ENCODE measurements at places on chromosomes 1 and 21. TPM values are rescaled to one million over a fixed set of nuclear protein-coding genes. Genes with fewer than 3 reads are reported as not detected.
A peak's percentile ranks its signal among the peaks of the same experiment; 100 is the strongest.

- peaks cover 53% of the 10 kb centered on the region for H3K27me3 ChIP-seq
- H3K4me1 ChIP-seq = peaks cover 20% of the 10 kb centered on the region
- H3K36me3 ChIP-seq = peaks cover 1% of the 10 kb centered on the region
- no peak for DNase-seq
- peak overlapping the region; percentile 84 for H3K4me3 ChIP-seq
These were observed 86.5 kb upstream of the RHOU start for GRCh38 chr1:228648647-228649383.

DNA sequence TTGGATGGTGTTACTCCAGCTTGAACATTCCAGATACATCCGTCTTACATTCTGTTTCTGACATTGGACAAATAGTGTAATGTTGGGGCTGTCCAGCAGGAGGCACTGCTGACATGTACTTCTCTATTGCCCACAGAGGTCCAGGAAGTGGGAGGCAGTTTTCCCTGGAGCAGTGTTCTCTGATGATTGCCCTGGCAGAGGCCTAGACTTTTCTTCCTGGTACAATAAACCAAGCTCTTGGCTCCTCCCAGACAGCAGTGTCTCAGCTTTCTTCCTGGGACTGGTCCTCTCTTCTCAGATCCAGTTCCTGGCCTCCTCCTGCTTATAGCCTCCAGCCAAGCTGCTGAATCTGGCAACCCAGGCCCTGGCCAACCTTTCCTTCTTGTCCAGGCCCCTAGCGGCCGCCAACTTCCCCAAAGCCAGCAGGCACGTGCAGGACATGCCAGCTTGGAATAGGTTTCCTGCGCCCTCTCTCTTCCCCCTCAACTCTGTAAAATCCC, 14.9 kb upstream of the IFNLR1 start:
- H3K4me3 ChIP-seq = no peak overlapping the region
- H3K36me3 ChIP-seq = no peaks in the 10 kb centered on the region
- H3K27me3 ChIP-seq = peaks cover 12% of the 10 kb centered on the region
- H3K27ac ChIP-seq = no peak overlapping the region

GRCh38 chr1:2248854-2249558, 20.9 kb downstream of the SKI start:
- H3K4me1 ChIP-seq = peaks cover 13% of the 10 kb centered on the region
- no peak for DNase-seq
- no peak overlapping the region for H3K27ac ChIP-seq
- H3K36me3 ChIP-seq = peaks cover 21% of the 10 kb centered on the region

- DNase-seq = no peak
- H3K36me3 ChIP-seq = peaks cover 1% of the 10 kb centered on the region
- H3K27me3 ChIP-seq = no peaks in the 10 kb centered on the region
- no peaks in the 10 kb centered on the region for H3K4me1 ChIP-seq
- no peak overlapping the region for H3K4me3 ChIP-seq
These were observed 288.3 kb downstream of the PCP4 start for GRCh38 chr21:40155563-40155962.

DNA sequence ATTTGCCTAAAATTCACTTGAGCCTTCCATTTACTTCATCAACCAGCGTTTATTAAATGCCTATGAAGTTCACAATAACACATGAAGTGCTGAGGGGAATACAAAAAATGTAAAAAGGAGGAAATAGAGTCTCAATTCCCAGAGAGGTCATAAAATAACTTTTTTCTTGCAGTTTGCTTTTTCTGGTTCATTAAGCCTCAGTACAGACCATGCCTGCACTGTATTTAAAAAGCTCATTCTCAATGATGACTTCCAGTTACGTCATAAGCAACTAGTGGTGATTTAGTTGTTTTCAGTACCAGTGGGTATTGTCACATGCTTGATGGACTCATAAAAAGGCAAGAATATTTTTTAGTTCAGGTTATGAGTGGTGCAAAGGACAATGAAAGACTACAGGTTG, 160.1 kb upstream of the UBE2U start:
- H3K27ac ChIP-seq = no peak overlapping the region
- H3K4me1 ChIP-seq = no peaks in the 10 kb centered on the region
- no peak for DNase-seq
- H3K27me3 ChIP-seq = peaks cover under 1% of the 10 kb centered on the region
- H3K4me3 ChIP-seq = no peak overlapping the region

- H3K4me3 ChIP-seq = peak within 1 kb of the TSS; percentile 98
- H3K4me1 ChIP-seq = peaks cover 50% of the 10 kb centered on the region
- peak within 1 kb of the TSS; percentile 97 for H3K27ac ChIP-seq
- peaks cover 11% of the 10 kb centered on the region for H3K36me3 ChIP-seq
- DNase-seq = no peak
These were observed at the start of gene ZBTB7B for GRCh38 chr1:155002464-155003226. ZBTB7B (plus strand) TSS chr1:155002802; CDS start chr1:155014661, 11,859 bp downstream.

DNA sequence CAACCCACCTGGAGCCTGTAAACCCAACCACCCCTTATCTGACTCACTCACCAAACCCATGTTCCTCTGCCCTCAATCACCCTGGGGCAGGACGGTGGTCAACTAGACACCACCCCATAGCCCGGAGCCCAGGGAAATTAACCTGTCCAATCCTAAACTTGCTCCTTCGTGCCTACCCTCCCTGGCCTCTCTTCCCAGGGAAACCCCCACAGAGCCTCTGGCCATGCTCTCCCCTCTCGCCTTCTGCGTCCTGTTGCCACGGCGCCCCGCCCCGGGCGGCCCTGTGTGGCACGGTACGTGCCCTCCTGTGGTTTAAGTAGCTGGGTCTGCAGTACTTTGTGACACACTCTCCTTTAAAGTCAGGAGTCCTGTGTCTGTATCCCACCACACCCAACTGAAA, 4.0 kb upstream of the FTCD start:
- H3K4me1 ChIP-seq = no peaks in the 10 kb centered on the region
- no peak overlapping the region for H3K4me3 ChIP-seq
- peaks cover 5% of the 10 kb centered on the region for H3K36me3 ChIP-seq
- no peak for DNase-seq
- H3K27me3 ChIP-seq = peaks cover 3% of the 10 kb centered on the region

GRCh38 chr1:112262316-112262715, 133.7 kb upstream of the CTTNBP2NL start:
- H3K27me3 ChIP-seq = peaks cover 10% of the 10 kb centered on the region
- no peak for DNase-seq
- no peak overlapping the region for H3K27ac ChIP-seq
- H3K4me1 ChIP-seq = no peaks in the 10 kb centered on the region
- H3K4me3 ChIP-seq = no peak overlapping the region
- H3K36me3 ChIP-seq = no peaks in the 10 kb centered on the region

DNA sequence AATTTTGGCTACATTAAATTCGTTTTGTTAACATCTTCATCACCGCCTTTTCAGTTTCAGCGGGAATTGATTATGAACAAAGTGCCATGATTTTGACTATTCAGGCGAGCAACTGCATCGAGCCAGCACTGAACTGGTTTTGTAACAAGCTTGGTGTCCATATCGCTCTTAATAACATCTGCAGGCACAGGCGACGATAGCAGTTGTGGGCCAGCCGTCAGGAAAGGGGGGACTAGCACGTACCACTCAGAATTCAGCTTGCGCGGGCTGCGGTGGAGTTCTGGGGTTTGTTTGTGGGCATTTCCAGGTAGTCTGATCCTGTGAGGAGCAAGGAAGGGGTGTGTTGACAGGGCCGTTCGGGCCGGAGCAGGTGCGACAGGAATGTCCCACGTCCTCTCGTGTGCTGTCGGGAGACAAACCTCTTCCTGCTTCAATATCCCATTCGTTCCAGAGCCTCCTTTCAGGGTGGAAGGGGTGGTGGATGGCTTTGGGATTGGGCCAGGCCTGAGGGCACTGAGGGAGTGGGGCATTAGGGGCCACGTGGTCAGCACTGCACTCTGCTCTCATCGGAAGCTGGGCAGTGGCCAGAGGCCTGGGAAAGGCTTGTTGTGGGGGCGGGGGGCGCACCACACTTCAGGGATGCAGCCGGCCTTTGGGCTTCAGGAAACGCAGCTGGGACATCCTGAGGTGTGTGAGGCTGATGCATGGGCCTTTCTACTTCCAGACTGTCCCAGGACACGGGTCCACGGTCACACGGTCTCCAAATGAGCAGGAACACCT, 39.1 kb downstream of the SKI start:
- DNase-seq = no peak
- H3K4me3 ChIP-seq = no peak overlapping the region
- H3K36me3 ChIP-seq = no peaks in the 10 kb centered on the region
- peaks cover 11% of the 10 kb centered on the region for H3K4me1 ChIP-seq
- peaks cover 1% of the 10 kb centered on the region for H3K27me3 ChIP-seq

- H3K27me3 ChIP-seq = peaks cover 6% of the 10 kb centered on the region
- H3K4me1 ChIP-seq = peaks cover 37% of the 10 kb centered on the region
- no peak overlapping the region for H3K4me3 ChIP-seq
- peaks cover 2% of the 10 kb centered on the region for H3K36me3 ChIP-seq
- peak overlapping the region; percentile 55 for H3K27ac ChIP-seq
- no peak for DNase-seq
These were observed 94.6 kb downstream of the KCNJ15 start for GRCh38 chr21:38351176-38351959.

- no peak for DNase-seq
- no peaks in the 10 kb centered on the region for H3K4me1 ChIP-seq
- H3K36me3 ChIP-seq = no peaks in the 10 kb centered on the region
- no peaks in the 10 kb centered on the region for H3K27me3 ChIP-seq
- H3K4me3 ChIP-seq = no peak overlapping the region
These were observed 207.2 kb downstream of the PBX1 start for GRCh38 chr1:164765992-164766720.

GRCh38 chr1:19705464-19705863, 40.8 kb downstream of the HTR6 start:
- peaks cover 5% of the 10 kb centered on the region for H3K4me1 ChIP-seq
- DNase-seq = no peak
- no peak overlapping the region for H3K4me3 ChIP-seq
- no peaks in the 10 kb centered on the region for H3K27me3 ChIP-seq
- H3K27ac ChIP-seq = no peak overlapping the region
- peaks cover 2% of the 10 kb centered on the region for H3K36me3 ChIP-seq

DNA sequence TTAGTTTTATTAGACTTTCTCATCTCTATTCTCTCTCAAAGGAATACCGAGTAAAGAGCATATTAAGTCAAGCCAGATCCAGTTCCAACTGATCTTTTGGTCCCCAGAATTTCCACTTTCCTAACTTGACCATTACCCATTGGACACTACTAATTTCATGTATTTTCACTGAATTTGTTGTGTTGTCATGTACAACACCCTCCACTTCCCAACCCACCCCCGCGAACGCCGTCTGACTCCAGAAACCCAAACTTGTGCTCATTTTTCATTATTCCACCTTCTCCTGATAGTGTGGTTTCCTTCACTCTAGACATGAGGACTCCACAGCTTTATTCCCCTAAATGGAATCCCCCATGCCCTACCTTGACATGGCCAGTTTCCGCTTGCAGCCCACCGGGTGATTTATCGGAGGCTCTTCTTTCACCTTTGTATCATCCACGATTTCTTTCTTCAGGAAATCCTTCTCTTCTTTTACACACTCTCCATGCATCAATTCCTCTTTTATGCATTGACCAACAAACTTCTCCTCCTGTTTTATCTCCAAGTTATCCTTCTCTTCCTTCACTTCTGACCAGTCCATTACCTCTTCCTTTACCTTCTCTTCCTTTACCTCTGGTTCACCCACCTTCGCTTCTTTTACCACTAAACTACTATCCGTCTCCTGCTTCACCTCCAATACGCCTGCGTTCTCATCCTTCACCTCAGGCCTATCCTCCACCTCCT, 805 bp downstream of the ZNHIT6 start:
- H3K27me3 ChIP-seq = no peaks in the 10 kb centered on the region
- no peak overlapping the region for H3K4me3 ChIP-seq
- H3K4me1 ChIP-seq = peaks cover 13% of the 10 kb centered on the region
- no peak overlapping the region for H3K27ac ChIP-seq

DNA sequence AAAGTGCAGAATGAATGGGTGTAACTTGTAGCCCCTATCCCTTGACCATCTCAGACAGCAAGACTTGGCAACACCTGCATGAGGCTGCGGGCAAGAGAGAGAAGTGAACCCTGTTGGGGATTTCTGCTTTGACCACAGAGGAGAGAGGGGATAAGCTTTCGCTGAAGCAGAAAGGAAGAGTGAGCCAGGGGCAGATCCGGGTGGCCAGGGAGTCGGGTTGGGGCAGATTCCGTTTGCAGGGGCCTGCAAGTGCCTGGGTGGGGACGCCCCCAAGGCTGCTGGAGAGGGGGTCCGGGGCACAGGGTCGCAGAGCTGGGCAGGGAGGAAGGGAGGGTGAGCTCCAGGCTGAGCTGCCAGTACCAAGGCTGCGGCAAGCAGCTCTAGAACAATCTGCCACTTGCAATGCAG, 25.3 kb upstream of the PIK3CD start:
- peaks cover 46% of the 10 kb centered on the region for H3K4me1 ChIP-seq
- H3K27me3 ChIP-seq = peaks cover 15% of the 10 kb centered on the region
- peak overlapping the region; percentile 72 for H3K27ac ChIP-seq
- H3K36me3 ChIP-seq = peaks cover 7% of the 10 kb centered on the region

DNA sequence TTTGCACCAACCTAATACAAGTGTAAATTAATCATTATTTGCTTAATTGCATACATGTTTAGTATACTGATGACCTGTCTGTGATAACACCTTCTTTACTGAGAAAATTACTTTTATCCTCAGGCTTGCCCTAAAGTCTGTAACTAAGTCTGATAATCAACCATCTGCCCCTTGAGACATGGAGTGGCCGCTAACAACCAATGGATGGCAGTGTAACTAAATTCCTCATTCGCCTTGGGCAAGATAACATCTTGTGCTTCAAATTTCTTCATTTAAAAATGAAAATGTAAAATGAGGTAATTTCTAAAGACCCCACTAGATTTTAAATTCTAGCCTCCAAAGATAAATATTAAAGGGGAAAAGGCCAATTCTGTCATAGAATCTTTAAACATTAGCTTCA, 85.1 kb downstream of the ENAH start:
- no peaks in the 10 kb centered on the region for H3K4me1 ChIP-seq
- H3K4me3 ChIP-seq = no peak overlapping the region
- no peak overlapping the region for H3K27ac ChIP-seq

GRCh38 chr21:37937668-37938067, 21.4 kb upstream of the KCNJ6 start:
- no peak overlapping the region for H3K27ac ChIP-seq
- no peaks in the 10 kb centered on the region for H3K36me3 ChIP-seq
- H3K4me1 ChIP-seq = no peaks in the 10 kb centered on the region
- H3K27me3 ChIP-seq = no peaks in the 10 kb centered on the region

DNA sequence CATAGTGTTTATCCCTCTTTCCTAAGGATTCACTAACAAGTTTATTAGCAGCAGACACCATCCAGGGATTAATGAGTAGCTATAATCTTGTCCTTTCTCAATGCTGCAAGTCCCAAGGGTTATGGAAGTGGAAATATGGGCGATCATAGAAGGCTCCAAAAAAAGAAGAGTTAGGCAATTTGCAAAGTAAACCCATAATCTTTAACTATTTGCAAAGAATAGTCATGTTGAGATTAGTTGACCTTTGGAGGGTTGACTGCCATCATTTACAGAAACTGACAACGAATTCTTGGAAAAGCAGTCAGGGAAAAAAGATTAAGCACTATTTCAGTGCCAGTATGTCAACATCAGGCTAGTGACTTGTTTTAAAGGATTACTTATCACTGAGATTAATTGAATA, 169.9 kb downstream of the KCNT2 start:
- H3K36me3 ChIP-seq = no peaks in the 10 kb centered on the region
- H3K27ac ChIP-seq = no peak overlapping the region
- H3K4me1 ChIP-seq = no peaks in the 10 kb centered on the region

- H3K27me3 ChIP-seq = peaks cover 50% of the 10 kb centered on the region
- no peak overlapping the region for H3K4me3 ChIP-seq
- no peaks in the 10 kb centered on the region for H3K36me3 ChIP-seq
- H3K27ac ChIP-seq = no peak overlapping the region
- no peak for DNase-seq
- H3K4me1 ChIP-seq = no peaks in the 10 kb centered on the region
These were observed 7.4 kb upstream of the GRHL3 start for GRCh38 chr1:24311741-24312140.

RIMKLA gene
- 4.8 TPM for total RNA-seq

U2AF1 gene
- total RNA-seq = 17.9 TPM

NBPF12 gene
- total RNA-seq = 15.3 TPM

KMO gene
- total RNA-seq = not detected

SETSIP gene
- not detected for total RNA-seq

MRPS21 gene
- 85.2 TPM for total RNA-seq

KLHDC9 gene
- total RNA-seq = not detected

CLEC20A gene
- total RNA-seq = not detected

SAMSN1 gene
- total RNA-seq = 119 TPM

CEP104 gene
- 43.4 TPM for total RNA-seq

TMEM61 gene
- total RNA-seq = not detected
